Natural killer cell treated with Interleukin-12 subunit alpha and Interleukin-12 subunit beta and Interleukin-15 and Interleukin-18, amount 100 ng/mL, for 72 hours (primary cell): ENCODE measurements at places on chromosomes 6 and 20.

DNA sequence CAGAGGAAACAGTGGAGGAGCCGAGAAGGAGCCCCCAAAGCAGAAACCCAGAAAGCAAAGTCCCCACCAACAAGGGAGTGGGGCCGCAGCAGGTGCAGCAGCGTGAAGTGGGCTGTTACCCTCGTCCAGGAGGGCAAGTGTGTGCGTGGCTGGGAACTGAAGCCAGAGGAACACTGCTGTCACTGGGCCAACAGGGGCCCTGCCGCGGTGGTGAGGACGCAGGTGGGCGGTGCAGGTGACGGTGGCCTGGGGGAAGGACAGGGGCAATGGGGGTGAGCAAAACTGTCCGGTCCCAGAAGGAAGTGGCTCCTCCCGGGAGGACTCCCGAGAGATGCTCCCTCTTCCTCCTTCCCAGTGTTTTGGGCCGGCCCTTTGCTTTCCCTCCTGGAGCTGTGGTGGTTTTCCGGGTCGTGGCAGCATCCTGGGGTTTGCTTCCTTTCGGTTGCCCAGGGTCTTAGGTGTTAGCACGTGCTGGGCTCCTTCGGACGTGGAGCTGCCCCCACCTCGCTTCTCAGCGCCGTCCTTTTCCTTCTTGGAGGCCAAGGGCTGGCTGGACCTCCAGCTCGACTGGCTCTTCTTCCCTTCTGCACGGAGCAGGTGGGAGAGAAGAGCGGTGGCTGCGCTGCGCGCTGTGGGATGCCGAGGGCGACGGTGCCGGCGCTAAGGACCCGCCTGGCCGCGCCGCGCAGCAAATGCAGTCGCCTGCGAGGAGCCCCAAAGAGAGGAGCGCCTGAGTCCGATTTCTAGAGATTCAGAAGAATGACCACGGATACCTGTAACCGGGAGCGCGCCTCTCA, 62.7 kb upstream of the SLC2A12 start:
- no peak for DNase-seq

GRCh38 chr6:33375143-33375671, 16.4 kb upstream of the KIFC1 start:
- no peak for DNase-seq

- no peak for DNase-seq
Observed at GRCh38 chr6:134512981-134513391, 195.1 kb upstream of the SGK1 start.

- no peak for DNase-seq
Observed at GRCh38 chr20:44585057-44585963, 2.9 kb downstream of the PKIG start.

GRCh38 chr20:63009988-63010769, 3.4 kb upstream of the BHLHE23 start:
- DNase-seq, result peak; percentile 61

DNA sequence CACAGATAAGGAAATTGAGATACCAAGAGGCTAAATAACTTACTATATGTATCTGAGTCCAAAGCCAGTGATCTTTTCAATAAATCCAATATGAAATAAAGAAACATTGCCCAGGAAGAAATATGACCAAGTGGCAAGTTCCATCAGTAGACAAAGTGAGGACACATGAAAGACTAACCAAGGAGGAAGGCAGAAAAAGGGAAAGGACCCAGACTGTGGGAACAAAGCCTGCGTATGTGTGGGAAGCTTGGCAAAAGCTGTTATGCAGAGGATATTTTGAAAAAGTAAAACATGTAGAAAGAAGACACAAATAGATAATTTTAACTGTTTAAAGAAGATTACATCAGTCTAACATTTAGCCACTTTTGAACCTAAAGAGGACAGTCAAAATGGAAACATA, 264.4 kb upstream of the PRDM1 start:
- DNase-seq, result no peak

- no peak for DNase-seq
Observed at GRCh38 chr6:167409694-167410093, 84.8 kb downstream of the TTLL2 start.

GRCh38 chr20:35917077-35917476, 37.2 kb downstream of the SCAND1 start:
- DNase-seq, result no peak

GRCh38 chr20:51469578-51470498, 72.7 kb downstream of the NFATC2 start:
- DNase-seq, result no peak

DNA sequence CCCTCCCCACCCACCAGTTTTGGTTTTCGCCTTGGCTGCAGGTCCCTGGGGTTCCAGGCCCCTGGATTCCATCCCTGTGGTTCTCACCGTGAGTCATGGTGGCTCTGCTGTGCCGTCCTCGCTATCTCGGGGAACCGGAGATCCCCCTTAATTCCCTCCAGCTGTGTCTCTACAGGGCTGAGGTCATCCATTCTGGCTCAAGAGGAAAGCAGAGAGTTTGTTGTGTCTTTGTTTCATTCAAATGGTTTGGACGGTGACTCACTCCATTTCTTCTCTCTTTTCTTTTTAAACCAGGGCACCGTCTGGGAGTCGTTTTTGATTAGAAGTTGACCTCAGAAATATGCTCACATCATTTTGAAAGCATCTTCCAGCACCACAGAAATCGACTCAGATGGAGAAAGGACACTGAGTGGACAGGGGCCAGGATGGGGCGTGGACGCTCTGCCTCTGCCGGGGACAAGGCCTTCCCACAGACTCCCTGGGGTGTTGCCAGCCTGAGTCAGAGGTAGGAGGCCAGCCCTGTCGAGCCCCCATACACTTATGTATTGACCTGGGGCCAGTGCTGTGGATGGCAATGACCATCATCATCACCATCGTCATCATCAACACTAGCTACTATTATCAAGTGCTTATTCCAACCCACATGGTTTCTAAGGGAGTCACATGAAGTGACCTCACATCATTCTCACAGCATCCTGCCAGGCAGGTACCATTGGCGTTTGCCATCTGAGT, 176.2 kb downstream of the NFATC2 start:
- DNase-seq, result no peak

- DNase-seq, result no peak
Observed at GRCh38 chr20:61303675-61304074, 51.6 kb downstream of the CDH4 start.
